Calu3 (cell line): ENCODE measurements at places on chromosomes 6 and 20.

DNA sequence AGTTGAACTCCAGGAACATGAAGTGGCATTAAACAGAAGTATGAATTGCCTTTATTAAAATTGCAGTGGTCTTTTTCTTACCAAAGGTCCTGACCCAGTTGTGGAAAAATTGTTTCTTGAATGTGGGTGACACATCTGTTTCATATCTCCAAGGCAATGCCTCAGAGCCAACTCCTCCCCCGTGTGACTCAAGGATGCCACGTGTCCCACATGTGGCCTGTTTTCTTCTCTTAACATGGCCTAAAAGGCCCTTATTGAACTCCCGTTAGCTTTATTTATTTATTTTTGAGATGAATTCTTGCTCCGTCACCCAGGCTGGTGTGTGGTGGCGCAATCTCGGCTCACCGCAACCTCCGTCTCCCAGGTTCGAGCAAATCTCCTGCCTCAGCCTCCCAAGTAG is 128.4 kb upstream of the ESR1 start:
- DNase-seq: no peak

GRCh38 chr6:30714263-30714662 is 2.8 kb downstream of the MDC1 start:
- DNase-seq: no peak

- DNase-seq: no peak
Observed at GRCh38 chr6:144069506-144069905, 25.9 kb downstream of the SF3B5 start.

GRCh38 chr6:4969609-4970285 is 34.1 kb downstream of the RPP40 start:
- no peak for DNase-seq

- no peak for DNase-seq
Observed at GRCh38 chr20:60966766-60967165, 285.3 kb upstream of the CDH4 start.

DNA sequence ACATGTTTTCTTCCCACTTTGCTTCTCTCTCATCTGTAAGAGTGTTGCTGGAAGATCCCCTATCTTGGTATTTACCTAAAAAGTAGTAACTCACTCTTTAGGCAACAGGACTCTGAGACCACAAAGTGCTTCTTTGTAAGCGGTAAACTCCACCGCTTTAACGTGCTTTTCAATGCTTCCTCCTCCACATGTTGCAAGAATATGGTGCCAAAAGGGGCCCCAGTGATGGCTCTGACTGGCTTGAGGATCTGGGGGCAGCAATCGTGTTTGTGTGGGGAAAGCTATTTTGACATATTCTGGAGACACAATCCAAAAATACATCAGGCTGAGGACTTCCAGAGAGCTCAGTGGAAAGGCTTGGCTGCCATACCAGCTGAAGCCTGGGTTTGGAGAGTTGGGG is 12.4 kb upstream of the CPNE5 start:
- DNase-seq: no peak

GRCh38 chr20:9927224-9927623 is 88.3 kb upstream of the PAK5 start:
- no peak for DNase-seq
